ENCODE measurements at places on chromosomes 11 and 22. TPM values are rescaled to one million over a fixed set of nuclear protein-coding genes. Genes with fewer than 3 reads are reported as not detected.

DNA sequence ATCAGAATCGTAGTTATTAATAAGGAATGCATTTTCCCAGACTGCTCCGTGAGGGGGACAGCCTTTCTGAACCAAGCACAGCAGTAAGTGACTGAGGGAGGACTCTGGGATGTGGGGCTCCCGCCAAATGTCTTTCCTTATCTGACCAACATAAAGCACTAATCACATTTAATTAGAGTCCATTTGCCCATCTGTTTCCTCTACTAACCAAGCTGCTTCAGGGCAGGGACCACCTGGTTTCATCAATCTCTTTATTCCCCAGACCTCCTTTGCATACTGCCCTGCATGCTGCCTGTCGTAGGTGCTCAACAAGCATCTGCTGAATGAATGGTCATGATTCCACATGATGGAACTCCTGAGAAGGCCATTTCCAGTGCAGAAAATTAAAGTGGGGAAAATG, 29.4 kb downstream of the SMCO4 start:
- DNase-seq = no peak

The PITPNM1 gene
- total RNA-seq = 112 TPM

DNA sequence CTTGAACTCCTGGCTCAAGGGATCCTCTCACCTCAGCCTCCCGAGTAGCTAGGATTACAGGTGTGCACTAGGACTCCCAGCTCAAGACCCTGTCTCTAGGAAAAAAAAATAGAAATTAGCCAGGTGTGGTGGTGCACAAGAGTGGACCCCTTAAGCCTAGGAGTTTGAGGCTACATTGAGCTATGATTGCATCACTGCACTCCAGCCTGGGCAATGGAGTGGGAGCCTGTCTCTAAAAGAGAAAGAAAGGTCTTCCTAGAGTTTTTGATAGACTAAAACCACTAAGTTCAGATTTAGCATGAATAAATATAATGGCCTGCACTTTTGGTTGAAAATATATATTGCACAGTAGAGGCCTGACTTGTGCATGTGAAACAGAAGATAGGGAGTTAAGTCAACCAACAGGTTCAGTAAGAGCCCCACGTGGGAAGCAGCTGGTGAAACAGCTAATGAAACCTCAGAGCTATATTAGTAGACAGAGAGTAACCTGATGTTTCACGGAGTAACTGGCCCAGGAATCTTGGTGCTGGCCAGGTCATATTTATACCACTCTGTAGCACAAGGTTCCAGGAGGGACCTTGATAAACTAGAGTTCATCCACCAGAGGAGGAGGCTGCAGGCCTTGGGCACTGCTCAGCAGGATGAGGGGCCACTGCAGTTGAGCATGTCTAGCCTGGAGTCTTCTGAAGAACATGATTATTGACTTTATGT, 4.6 kb upstream of the MICAL3 start:
- no peak for DNase-seq

The APOBEC3B gene
- 6.0 TPM for total RNA-seq

DNA sequence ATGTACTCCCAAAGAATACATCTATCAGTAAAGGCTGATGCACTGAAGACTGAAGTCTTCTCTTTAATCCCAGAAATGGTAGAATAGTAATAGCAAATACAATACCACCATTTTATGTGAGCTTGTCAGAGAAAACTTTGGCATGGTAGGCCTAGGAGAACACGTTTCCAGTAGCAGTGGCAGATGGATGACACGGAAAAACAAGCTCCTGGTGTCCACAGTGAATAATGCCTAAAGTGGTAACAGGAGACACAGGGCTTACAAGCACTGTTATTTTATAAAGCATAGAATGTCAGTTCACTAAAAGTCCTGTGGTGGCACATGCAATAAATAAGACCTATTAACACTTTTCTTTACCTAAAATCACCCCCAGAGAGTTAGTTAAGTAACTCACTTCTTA, 277.6 kb downstream of the TTC28 start:
- no peak for DNase-seq

- no peak for DNase-seq
Measured at GRCh38 chr11:22430639-22431038, 92.5 kb downstream of the SLC17A6 start.

- no peak for DNase-seq
Measured at GRCh38 chr11:10663990-10664389, 29.6 kb downstream of the IRAG1 start.

The GRM5 gene
- not detected for total RNA-seq

DNA sequence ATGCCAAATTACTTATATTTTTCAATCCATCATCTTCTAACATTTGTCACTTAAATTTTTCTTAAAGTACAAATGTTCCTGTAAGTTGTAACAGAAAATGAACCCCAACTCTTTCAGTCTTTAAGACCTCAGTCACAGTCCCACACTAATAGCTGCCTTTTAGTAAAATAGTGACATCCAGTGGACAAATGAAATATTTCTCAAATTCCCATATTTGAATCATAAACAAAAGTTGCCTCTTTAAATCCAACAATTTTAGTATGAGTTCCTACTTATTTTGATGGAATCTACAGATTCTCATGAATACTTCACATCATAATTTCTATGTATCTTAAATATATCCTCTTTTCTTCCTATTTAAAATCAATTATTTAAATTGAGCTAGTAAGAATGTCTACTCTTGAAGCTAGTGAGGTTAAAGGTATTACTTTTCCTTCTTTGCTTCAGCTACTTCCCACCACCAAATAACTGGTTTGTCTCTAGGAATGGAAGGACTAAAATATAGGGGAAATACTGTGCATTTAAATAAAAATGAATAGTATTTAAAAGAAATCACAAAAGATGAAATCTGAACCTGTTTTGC, 9.2 kb downstream of the LIN7C start:
- DNase-seq = no peak

The SELENOO gene
- 16.5 TPM for total RNA-seq

Data from activated naive CD4-positive, alpha-beta T cell treated with anti-CD3 and anti-CD28 coated beads for 36 hours (primary cell).